Neuronal stem cell (in vitro differentiated cells): ENCODE measurements at places on chromosomes 3 and 15.

DNA sequence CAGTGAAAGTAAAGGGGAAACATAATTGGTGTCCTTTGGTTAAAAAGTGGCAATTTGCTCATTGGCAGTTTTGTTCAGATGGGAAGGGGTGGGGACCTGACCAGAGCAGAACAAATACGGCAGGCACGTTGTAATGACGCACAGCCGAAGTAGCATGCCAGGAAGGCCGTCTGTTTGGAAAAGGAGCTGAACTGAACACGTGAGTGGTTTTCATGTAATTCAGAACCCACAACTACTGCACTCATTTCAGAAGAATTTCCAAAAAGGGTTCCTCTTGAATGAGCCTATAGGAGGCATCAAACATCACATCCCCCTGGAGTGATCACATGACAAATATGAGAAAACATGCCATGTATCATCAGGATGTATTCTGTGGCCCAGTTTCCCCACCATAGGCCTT, 42.9 kb upstream of the LMCD1 start:
- no peak overlapping the region for H3K4me3 ChIP-seq
- H3K4me1 ChIP-seq: peaks cover 9% of the 10 kb centered on the region
- no peaks in the 10 kb centered on the region for H3K27me3 ChIP-seq
- no peak overlapping the region for H3K27ac ChIP-seq

- H3K4me1 ChIP-seq: no peaks in the 10 kb centered on the region
- no peak overlapping the region for H3K27ac ChIP-seq
- no peak for DNase-seq
- H3K27me3 ChIP-seq: no peaks in the 10 kb centered on the region
These were observed 20.9 kb downstream of the PDE8A start for GRCh38 chr15:85002517-85002916.

- no peaks in the 10 kb centered on the region for H3K4me1 ChIP-seq
- DNase-seq: no peak
These were observed 200.0 kb downstream of the RORA start for GRCh38 chr15:61029082-61029481.

DNA sequence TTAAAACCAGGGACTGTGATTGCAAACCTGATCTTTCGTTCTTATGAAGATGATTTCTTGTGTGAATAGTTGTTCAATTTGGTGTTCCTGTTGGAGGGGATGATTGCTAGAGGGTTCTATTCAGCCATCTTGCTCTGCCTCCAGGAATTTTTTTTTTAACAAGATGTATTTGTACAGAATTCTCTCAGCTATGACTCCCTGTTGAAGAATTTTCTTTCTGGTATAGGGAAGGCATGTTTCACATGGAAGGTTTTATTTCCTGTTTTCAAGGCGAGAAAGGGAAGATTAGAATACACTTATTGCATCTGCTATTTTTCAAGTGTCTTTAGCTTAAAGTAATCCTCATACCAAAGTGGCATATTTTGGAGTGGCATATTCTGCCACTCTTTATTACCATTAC, 5.6 kb upstream of the LRRC34 start:
- DNase-seq: no peak
- no peak overlapping the region for H3K27ac ChIP-seq
- H3K4me1 ChIP-seq: no peaks in the 10 kb centered on the region
- H3K27me3 ChIP-seq: no peaks in the 10 kb centered on the region
- no peaks in the 10 kb centered on the region for H3K36me3 ChIP-seq
- no peak overlapping the region for H3K4me3 ChIP-seq

- no peak overlapping the region for H3K27ac ChIP-seq
- H3K4me3 ChIP-seq: no peak overlapping the region
- H3K27me3 ChIP-seq: no peaks in the 10 kb centered on the region
These were observed 28.6 kb upstream of the PDZRN3 start for GRCh38 chr3:73653351-73653750.

DNA sequence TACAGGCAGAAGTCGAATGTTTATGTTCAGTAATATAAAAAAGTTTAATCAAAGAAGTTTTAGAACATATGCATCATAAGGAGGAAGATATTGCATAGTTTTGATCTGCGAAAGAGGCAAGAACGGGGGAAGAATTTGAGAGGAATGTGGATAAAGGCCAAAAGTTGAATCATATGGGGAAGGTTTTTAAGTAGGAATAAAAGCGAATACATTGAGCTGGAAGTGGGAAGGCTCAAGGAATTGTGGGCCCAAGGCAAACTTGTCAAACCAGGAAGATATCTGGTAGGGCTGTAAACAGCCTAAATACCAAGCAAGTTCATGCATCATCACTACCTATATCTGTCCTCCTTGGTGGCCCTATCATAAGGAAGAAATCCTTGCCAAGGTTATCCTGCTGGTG, 186.9 kb downstream of the MAGI1 start:
- no peak overlapping the region for H3K27ac ChIP-seq
- DNase-seq: no peak
- H3K27me3 ChIP-seq: no peaks in the 10 kb centered on the region
- H3K36me3 ChIP-seq: peaks cover 2% of the 10 kb centered on the region

- no peaks in the 10 kb centered on the region for H3K4me1 ChIP-seq
- H3K27ac ChIP-seq: no peak overlapping the region
- DNase-seq: no peak
- no peak overlapping the region for H3K4me3 ChIP-seq
- no peaks in the 10 kb centered on the region for H3K36me3 ChIP-seq
These were observed 724.6 kb upstream of the CBLB start for GRCh38 chr3:106593381-106593780.

DNA sequence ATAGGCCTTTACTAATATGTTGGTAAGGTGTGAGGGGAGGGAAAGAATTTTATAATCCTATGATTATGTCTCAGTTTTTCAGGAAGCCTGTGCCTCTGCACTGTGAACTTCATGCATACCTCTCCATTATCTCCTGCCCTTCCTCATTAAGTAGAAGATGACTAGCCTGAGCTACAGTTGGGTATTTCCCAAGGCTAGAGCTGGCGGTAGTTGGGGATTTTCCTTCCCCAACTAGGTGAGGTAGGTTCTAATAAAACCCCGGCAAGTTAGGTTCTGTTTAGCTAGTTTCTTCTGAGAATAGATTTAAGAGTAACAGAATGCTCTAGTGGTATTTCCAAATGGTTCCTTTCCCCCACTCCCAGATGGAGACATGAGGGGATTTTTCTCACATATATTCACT, 414.5 kb downstream of the GRM7 start:
- H3K27me3 ChIP-seq: no peaks in the 10 kb centered on the region
- no peak overlapping the region for H3K4me3 ChIP-seq
- H3K36me3 ChIP-seq: no peaks in the 10 kb centered on the region

DNA sequence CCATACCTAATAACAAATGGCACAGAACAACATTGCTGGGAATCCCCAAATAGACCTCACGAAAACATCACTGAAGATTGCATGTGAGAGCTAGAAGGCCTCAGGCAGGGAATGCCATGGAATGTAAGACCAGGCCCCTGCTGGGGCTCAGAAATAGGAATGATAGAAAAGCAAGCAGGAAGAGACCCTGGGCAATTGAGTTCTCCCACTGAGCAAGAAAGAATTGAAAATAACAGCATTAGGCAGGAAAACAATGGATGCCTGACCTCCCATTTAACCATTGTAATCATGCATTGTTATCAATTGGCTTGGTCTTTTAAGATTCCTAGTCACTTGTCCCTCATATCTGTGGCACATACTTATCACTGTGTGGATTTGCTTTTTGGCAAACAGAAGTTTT, 581.6 kb downstream of the FHIT start:
- H3K4me3 ChIP-seq: no peak overlapping the region
- DNase-seq: peak; percentile 57
- no peaks in the 10 kb centered on the region for H3K27me3 ChIP-seq
- peaks cover 7% of the 10 kb centered on the region for H3K4me1 ChIP-seq
- H3K27ac ChIP-seq: peak overlapping the region; percentile 81
- no peaks in the 10 kb centered on the region for H3K36me3 ChIP-seq

DNA sequence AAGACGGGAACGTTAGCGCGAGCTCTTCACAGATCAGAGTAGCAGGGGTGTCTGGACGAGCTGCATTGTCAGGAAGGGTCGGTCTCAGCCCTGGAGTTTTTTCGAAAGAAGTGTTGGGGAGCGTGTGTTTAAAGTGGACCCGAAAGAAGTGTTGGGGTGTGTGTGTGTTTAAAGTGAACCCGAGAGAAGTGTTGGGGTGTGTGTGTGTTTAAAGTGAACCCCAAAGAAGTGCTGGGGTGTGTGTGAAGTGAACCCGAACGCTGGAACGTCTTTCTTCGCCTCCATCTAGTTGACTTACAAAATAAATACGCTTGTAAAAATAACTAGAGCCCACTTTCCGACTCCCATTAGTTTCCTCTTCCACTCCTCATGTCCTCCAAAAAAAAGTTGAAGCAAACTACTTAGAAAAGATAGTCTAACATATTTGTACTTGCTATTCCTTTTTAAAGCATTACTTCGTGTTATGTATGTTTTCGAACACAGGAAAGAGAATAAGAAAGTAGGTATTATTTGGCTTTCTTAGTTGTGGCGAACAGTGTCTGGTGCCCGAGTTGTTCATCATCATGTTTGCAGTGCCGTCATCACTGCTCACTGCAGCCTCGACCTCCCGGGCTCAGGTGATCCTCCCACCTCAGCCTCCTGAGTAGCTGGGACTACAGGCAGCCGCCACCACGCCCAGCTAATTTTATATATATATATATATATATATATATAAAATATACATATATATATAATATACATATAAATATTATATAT, 1.0 kb downstream of the LRCH3 start:
- H3K4me1 ChIP-seq: peaks cover 2% of the 10 kb centered on the region
- H3K36me3 ChIP-seq: no peaks in the 10 kb centered on the region
- DNase-seq: no peak
- no peaks in the 10 kb centered on the region for H3K27me3 ChIP-seq
- H3K4me3 ChIP-seq: peak overlapping the region; percentile 96
- H3K27ac ChIP-seq: no peak overlapping the region

DNA sequence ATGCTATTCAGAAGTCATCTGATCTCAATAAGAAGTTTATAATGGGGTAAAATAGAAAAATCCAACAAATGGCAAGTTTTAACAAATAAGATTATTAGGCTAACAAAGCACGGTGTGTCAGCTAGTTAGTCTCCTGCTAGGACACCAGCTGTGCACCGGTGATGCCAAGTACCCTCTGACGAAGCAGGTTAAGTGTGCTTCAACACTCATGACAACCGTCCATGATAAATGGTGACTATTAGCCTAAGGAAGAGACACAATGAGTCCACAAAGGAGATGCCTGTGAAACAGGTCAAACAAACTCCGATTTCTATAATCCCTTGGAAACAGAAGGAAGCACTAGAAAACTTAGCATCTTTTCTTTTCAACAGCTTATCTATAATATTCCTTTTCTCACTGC, 36.5 kb downstream of the ATP13A3 start:
- H3K27me3 ChIP-seq: no peaks in the 10 kb centered on the region
- H3K4me1 ChIP-seq: no peaks in the 10 kb centered on the region
- H3K36me3 ChIP-seq: peaks cover 94% of the 10 kb centered on the region
- no peak overlapping the region for H3K27ac ChIP-seq

DNA sequence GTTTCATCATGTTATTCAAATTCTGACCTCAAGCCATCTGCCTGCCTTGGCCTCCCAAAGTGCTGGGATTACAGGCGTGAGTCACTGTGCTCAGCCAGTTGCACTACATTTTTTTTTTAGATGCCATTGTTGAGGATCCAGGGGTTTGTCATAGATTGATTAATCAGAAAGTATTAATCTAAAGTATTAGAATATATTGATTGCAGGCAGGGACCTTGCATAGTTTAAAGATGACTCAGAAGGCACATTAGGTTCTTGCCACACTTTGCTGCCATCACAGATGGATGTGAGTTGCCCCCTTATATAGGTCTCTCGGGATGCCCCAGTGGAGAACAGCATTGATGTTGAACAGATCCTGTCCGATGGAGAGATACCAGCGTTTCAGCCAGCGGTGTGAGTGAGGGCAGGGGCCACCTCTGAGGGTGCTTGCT, 41.1 kb downstream of the IGF1R start:
- H3K27me3 ChIP-seq: no peaks in the 10 kb centered on the region
- no peak for DNase-seq
- no peaks in the 10 kb centered on the region for H3K4me1 ChIP-seq
- H3K4me3 ChIP-seq: no peak overlapping the region
- H3K27ac ChIP-seq: no peak overlapping the region

DNA sequence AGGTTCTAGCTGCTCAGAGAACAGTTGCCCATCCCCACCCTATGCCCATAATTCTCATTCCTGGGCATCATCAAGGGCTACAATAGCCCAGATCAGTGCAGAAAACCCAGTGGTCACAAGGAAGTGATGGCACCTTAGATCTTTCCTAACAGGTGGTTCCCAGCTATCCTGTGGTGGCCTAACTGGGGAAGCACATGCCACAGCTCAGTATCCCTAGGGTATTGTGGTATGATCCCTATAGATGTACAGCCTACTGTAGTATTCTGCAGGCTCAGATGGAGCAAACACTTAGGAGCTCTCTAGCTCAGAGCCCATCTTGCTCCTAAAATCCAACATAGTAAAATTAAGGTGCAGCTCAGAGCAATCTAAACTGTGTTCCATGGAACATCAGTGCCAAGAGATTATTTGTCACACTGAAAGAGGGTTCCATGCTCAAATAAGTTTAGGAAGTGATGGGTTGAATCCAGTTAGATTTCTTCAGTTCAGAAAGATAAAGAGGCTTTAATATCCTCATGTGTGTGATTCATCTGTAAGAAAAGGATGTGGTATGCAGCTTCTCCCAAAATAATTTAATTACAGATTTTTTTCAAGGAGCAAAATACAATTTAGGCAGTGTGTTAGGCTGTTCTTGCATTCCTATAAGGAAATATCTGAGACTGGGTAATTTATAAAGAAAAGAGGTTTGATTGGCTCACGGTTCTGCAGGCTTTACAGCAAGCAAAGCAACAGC, 4.4 kb downstream of the A4GNT start:
- no peak for DNase-seq
- H3K27ac ChIP-seq: no peak overlapping the region
- H3K4me1 ChIP-seq: no peaks in the 10 kb centered on the region
- H3K27me3 ChIP-seq: peaks cover 25% of the 10 kb centered on the region

GRCh38 chr15:35626571-35627318, 80.8 kb upstream of the DPH6 start:
- peaks cover 5% of the 10 kb centered on the region for H3K4me1 ChIP-seq
- no peak overlapping the region for H3K27ac ChIP-seq
- DNase-seq: no peak
- H3K36me3 ChIP-seq: no peaks in the 10 kb centered on the region
- H3K27me3 ChIP-seq: no peaks in the 10 kb centered on the region

DNA sequence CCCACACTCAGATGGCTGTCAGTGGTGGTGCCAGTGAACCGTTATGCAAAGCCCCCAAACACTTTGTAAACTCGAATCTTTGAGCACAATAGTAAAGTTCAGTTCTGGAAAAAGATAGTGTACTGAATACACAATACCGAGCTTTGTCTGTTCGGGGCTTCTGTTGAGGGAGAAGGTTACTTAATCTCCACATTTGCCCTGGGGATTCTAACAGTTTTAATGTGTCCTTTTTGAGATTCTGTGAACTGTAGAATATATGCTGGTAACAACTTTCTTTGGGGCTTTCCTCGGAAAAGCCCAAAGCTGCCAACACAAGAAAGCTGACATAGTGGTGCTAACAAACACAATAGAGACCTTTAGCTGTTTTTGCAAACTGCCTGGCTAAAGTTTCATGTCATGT, 686.5 kb downstream of the ROBO1 start:
- no peak overlapping the region for H3K4me3 ChIP-seq
- no peak overlapping the region for H3K27ac ChIP-seq
- H3K27me3 ChIP-seq: no peaks in the 10 kb centered on the region
- no peaks in the 10 kb centered on the region for H3K4me1 ChIP-seq
